ENCODE measurements at places on chromosomes 7 and 10.

DNA sequence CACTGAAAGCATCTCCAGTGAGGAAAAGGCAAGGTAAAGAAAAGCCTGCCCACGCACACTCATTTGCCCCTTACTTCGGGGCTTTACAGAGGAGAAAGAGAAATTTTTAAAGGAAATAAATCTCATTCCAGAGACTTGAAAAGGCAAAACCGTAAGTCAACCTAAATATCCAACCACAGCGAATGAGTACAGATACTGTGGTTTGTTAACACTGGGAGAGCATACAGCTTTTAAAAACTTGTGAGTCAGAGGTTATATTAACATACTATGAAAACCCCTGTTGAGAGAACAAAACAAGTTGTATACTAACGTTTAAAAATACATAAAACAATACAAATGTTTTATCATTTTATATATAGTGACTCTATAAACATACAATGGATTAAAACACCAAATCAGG is 28.6 kb upstream of the ST7 start:
- DNase-seq = peak; percentile 43

GRCh38 chr7:20846791-20847190 is 60.1 kb upstream of the SP8 start:
- no peak for DNase-seq

DNA sequence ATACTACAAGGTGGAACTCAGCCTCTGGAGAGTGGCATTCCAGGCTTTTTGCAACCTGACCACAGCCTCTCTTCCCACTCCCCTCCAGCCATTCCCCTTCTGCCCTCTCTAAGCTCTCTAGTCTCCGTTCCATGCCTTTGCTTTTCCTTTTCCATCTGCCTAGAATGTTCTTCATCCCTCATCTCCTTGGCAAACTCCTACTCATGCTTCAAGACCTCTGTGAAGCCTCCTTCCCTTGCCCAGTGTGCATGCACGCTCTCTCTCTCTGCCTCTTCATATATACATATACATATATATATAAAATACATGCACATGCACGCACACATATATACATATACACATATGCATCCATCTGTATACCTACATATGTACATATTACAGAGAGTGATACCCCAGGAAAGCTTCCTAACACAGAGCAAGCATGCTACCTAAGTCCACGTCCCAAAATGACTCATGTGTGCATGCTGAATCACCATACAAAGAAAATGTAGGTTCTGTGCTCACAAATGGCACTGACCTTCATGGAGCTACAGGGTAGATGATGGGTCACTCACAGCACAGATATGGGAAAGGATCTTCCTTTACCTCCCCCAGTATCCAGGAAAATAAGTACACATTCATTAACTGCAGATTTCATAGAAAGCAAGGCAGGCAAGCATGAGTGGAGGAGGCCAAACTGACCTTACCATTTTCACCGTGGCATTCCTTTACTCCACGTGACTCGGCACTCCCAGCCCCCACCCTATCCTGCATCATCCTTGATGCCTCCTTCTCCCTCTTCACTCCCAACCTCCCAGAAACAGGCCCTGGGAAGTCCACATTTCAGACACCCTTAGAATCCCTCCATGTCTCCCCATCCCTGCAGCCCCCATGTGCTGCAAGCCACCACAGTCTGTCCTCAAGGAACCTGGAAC is 238.4 kb upstream of the ZMIZ1 start:
- peak; percentile 53 for DNase-seq

- DNase-seq = peak; percentile 49
These were observed 154.6 kb upstream of the NRBF2 start for GRCh38 chr10:62978482-62978881.

DNA sequence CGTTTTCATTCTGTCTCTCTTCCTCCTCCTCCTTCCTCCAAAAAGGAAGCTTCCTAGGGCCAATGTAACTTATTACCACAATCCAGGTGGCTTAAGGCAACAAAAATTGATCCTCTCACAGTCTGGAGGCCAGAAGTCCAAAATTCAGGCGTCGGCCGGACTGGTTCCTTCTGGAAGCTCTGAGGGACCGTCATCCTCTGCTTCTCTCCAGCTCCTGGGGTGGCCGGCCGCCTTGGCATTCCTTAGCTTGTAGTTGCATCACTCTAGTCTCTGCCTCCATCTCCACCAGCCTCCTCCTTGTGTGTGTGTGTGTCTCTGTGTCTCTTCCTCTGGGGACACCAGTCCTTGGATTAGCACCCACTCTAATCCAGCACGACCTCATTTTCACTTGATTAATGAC is 89.0 kb upstream of the NPTX2 start:
- no peak for DNase-seq

- peak; percentile 18 for DNase-seq
These were observed 122.7 kb downstream of the TRRAP start for GRCh38 chr7:99000904-99001465.

DNA sequence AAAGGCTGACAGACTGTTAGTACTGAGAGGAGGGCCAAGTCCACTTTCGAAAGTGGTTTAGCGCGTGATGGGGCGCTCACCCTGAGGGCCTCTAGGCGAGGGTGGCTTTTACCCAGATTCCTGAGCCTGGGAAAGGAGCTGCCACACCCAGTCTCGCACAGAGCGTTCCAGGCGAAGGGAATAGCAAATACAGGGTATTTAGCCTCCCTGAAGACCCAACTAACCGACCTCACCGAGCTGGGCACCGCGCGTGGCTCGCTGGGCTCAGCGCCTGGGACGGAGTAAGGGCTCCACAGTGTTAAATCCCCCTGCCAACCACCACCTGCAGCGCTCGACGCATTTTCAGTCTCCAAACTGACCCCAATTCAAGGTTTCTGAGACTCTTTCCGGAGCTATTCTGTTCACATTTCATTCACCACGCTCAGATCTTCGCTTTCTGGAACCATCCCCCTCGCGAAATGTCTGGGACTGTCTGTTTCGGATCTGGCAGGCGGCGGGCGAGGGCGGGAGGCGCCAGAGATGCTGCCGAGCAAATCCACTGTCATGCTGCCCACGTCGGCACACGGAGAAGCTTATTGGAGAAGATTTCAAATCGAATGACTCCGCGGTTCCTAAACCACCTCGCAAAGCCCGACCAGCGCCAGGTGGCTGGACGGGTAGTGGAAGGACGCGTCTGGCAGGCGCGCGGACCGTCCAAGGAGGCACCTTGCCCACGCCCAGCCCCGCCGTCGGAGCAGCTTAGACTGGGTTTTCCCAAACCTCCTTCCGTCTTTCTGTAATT is 1.4 kb upstream of the OSBPL3 start:
- DNase-seq = peak; percentile 53

DNA sequence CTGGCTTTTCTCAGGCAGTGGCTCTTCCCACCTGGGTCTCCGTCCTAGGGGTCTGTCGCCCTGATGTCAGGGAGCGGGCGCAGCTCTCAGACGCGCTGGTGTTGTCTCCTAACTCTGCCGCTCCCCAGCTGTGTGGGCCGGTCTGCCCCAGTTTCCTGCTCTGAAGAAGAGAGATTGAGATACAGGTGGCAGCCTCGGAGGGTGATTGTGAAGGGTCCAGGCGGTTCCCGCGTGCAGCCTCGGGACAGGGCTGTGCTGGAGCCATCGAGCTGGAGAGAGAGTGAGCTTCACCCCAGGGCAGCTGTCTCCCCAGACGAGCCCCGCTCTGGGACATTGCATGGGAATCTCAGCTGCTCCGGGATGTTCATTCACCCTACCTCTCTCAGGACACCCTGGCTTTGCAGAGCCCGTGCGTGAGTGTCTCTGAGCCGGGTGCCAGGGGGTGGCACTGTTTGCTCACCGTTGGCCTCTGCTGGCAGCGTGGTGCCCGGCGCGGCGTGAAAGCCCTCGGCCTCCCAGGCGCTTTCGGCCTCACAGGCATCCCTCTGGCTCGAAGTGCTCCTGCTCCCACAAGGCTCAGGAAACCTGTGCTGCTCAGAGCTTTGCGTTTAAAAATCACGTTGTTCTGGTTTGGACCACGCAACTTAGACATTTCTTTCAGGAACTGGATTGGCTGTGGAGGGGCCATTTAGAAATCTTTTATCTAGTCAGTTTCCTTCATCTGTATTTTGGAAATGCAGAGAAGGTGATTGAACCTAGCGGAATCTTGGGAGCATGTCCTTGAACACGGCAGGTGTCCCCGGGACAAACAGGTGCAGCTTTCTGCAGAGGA is 33.8 kb upstream of the ZFAND2A start:
- peak; percentile 15 for DNase-seq

- no peak for DNase-seq
These were observed 50.2 kb downstream of the EEPD1 start for GRCh38 chr7:36203071-36203790.

DNA sequence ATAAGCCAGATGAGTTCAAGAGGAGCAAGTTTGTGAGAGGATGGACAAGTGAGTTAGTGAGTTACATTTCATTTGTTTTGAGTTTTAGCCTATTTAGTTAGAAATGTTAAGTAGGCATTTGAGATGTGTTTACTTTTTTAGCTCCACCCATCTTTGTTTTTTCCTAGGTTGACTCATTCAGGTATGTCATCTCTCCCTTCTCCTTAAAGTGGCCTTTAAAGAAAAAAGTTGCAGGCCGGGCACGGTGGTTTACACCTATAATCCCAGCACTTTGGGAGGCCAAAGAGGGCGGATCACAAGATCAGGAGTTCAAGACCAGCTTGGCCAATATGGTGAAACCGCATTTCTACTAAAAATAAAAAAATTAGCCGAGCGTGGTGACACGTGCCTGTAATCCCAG is 71.2 kb downstream of the BMPR1A start:
- DNase-seq = no peak

DNA sequence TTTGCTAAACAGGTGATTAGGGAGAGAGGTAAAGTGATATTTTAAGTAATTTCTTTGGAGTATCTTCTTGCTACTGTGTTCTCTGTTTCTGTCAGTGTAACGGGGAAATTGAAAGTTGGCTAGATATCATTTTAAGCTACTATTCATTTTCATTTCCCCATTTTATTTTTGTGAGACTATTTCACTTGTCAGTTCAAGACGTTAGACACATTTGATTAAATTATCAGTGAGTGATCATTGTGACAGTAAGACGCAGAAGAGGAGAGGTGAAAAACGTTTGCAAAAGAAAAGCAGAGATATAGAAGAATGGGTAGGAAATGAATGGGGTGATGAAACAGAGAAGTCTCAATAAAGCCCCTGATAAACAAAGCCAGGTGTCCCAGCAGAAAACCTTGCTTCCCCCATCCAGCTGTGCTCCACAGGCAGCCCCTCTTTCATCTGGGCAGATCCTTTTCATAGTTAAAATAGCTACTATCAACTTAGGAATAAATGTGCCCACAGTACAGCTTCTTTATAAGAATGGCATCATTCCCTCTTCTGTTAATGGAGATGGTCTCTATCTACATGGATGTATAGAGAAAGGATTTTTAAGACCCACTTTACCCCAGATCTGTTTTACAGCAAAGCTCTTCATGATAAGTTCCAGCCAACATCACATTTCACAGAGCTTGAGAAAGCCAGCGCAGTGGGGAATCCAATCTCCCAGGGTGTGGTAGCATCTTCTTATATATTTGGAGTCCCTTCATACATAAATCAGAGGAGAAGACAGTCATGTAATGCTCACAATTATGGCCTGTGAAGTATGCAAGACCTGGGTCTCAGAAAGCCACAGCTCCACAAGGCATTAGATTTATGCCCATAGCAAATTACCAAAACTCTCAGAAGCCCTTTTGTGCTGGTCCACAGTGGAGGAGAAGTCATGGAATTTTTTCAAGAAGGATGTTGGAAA is 138.1 kb upstream of the ITGB1 start:
- peak; percentile 75 for DNase-seq

DNA sequence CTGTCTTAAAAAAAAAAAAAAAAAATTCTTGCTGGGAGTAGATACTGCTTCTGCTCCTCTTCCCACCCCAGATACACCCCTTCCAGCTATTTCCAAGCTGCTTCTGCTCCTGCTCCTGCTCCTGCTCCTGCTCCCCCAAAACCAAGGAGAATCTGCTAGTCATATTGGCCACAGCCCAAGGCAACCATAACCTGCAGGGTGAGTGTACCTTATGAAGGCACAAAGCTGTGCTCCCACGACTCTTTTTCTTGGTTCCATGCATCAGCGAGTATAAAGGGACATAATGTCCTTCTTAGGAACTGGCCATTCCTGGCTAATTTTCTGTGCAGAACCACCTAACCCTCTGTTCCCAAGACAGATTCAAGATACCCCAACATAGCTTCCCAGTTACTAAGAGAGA is 129.5 kb upstream of the CDK1 start:
- DNase-seq = no peak

DNA sequence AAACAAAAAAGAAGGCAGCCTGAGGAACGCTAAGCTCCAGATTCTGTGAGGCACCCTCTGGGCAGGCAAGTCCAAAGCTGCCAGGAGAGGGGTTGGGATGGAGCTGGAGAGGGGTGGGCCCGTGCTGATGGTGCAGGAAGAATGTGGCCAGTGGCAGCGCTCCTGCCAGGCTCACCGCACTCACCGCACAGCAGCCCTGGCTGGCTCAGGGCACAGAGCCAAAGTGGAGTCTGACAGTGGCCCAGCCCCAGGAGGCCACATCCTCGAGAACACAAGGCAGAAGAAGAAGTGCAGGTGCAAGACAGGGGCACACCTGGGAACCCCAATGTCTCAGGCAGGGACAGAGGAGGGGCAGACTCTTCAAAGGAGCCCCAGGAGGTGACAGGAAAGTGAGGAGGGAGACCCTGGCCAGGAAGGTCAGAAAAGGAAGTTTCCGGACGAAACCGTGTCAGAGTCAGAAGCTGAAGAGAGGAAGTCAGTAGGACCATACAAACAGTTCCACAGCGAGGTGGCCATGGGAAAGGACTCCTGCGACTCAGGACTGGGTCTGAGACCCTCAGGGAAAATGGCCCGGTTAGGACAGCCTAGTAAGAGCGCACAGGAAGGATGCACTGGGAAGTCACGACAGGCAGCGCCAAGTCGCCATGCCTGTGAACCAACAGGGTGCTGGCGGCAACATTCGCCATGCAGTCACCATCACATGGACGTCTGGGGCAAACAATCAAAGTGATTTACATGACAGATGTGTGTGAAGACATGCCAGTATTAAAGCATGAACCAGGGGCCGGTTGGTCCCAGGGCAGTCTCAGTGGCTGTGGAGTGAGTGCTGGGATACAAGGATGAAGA is 54.4 kb downstream of the COBL start:
- no peak for DNase-seq

GRCh38 chr7:157073335-157073734 is 62.9 kb upstream of the MNX1 start:
- no peak for DNase-seq

- no peak for DNase-seq
These were observed 63.3 kb upstream of the ELMO1 start for GRCh38 chr7:37511915-37512314.

DNA sequence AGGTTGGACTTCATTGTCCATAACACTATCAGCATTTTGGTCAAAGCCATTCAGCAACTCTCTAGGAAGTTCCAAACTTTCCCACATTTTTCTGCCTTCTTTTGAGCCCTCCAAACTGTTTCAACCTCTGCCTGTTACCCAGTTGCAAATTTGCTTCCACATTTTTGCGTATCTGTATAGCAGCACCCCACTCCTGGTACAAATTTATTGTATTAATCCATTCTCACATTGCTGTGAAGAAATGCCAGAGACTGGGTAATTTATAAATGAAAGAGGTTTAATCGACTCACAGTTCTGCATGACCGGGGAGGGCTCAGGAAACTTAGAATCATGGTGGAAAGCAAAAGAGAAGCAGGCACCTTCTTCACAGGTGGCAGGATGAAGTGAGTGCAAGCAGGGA is 198.8 kb downstream of the MTERF1 start:
- DNase-seq = no peak

- DNase-seq = no peak
These were observed 43.5 kb downstream of the ELMO1 start for GRCh38 chr7:37405128-37405527.
